A549 treated with ZK216348 at 1 μM for 4 hours (cell line): ENCODE measurements at places on chromosomes 12 and 14. TPM values are rescaled to one million over a fixed set of nuclear protein-coding genes. Genes with fewer than 3 reads are reported as not detected.

The ABCD4 gene
- total RNA-seq: 23.6 to 39.5 TPM (median 33.9 TPM) in 5 replicates

The PTPRQ gene
- total RNA-seq: 0.01 to 0.04 TPM in 2 of 5 replicates, not detected in the others

The OLR1 gene
- total RNA-seq: 0.40 to 2.4 TPM (median 0.95 TPM) in 5 replicates

The GCH1 gene
- total RNA-seq: 2.2 to 4.2 TPM (median 3.7 TPM) in 5 replicates

The C14orf93 gene
- total RNA-seq: 2.7 to 4.4 TPM (median 3.3 TPM) in 5 replicates

The HCAR3 gene
- total RNA-seq: 0.06 to 0.14 TPM (median 0.11 TPM) in 3 of 5 replicates, not detected in the others

The SERPINA12 gene
- total RNA-seq: not detected in 5 replicates

The B3GNT4 gene
- 0.59 to 1.7 TPM (median 0.70 TPM) in 5 replicates for total RNA-seq

The MANSC4 gene
- total RNA-seq: not detected in 5 replicates

The TSHR gene
- not detected in 5 replicates for total RNA-seq

The PIK3C2G gene
- not detected in 5 replicates for total RNA-seq

The SLC5A8 gene
- not detected in 5 replicates for total RNA-seq

The TCL1B gene
- total RNA-seq: not detected in 5 replicates

The CLEC4A gene
- 0.42 TPM in 1 of 5 replicates, not detected in the others for total RNA-seq

The CDCA3 gene
- total RNA-seq: 68.4 to 85.8 TPM (median 72.7 TPM) in 5 replicates

The PNN gene
- total RNA-seq: 44.9 to 63.7 TPM (median 49.0 TPM) in 5 replicates

The LPAR5 gene
- 0.42 to 1.1 TPM (median 0.76 TPM) in 5 replicates for total RNA-seq

The SYCP3 gene
- not detected in 5 replicates for total RNA-seq

The FLVCR2 gene
- total RNA-seq: 7.8 to 9.2 TPM (median 8.6 TPM) in 5 replicates

The LRP1-AS gene
- not detected in 5 replicates for total RNA-seq

The ACSM4 gene
- not detected in 5 replicates for total RNA-seq

The GYS2 gene
- total RNA-seq: 0.05 to 0.15 TPM (median 0.09 TPM) in 3 of 5 replicates, not detected in the others

The HOXC10 gene
- total RNA-seq: 2.5 to 3.6 TPM (median 2.9 TPM) in 5 replicates

The FOXN4 gene
- total RNA-seq: 0.07 TPM in 1 of 5 replicates, not detected in the others

The CLEC9A gene
- not detected in 5 replicates for total RNA-seq

The GCN1 gene
- total RNA-seq: 35.4 to 61.7 TPM (median 60.1 TPM) in 5 replicates

The TRIM9 gene
- 8.7 to 14.2 TPM (median 11.2 TPM) in 5 replicates for total RNA-seq

The KIAA0586 gene
- total RNA-seq: 7.8 to 10.3 TPM (median 8.8 TPM) in 5 replicates

The RAP1B gene
- 169 to 296 TPM (median 173 TPM) in 5 replicates for total RNA-seq

The VRTN gene
- total RNA-seq: not detected in 5 replicates

The USP15 gene
- total RNA-seq: 29.6 to 44.1 TPM (median 32.8 TPM) in 5 replicates

The LALBA gene
- not detected in 5 replicates for total RNA-seq
